ENCODE measurements at places on chromosomes 3 and 15.

GRCh38 chr3:27677565-27677964 lies 44.6 kb downstream of the EOMES start:
- DNase-seq = no peak

DNA sequence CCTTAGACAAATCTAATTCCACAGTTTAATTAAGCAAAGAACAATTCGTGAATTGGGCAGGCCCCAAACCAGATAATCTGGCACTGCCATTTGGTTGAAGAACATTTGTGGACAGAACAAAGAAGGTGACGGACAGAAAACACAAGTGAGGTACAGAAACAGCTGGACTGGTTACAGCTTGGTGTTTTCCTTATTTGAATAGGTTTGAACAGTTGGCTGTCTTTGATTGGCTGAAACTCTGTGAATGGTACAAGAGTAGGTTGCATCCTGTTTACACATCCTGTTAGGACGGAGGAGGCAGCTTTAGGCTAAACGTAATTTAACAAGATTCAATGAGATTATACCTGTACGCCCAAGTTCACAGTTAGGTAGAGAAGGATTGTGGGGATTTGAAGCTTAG lies 114.4 kb downstream of the LPP start:
- no peak for DNase-seq

DNA sequence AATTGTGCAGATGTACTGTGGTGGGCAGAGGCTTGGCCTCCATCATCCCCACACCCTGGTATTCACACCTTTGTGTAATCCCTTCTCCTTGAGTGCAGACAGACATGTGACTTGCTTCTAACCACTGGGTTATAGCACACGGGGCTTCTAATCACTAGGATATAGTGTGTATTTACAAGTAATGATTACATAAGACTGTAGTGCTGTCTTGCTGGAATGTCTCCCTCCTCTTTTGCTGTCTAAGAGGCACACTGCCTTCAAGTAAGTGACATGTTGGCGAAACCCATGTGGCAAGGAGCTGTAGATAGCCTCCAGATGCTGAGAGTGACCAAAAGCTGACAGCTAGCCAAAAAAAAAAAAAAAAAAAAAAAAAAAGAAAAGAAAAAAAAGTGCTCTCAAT lies 542.7 kb upstream of the MDFIC2 start:
- DNase-seq = no peak

DNA sequence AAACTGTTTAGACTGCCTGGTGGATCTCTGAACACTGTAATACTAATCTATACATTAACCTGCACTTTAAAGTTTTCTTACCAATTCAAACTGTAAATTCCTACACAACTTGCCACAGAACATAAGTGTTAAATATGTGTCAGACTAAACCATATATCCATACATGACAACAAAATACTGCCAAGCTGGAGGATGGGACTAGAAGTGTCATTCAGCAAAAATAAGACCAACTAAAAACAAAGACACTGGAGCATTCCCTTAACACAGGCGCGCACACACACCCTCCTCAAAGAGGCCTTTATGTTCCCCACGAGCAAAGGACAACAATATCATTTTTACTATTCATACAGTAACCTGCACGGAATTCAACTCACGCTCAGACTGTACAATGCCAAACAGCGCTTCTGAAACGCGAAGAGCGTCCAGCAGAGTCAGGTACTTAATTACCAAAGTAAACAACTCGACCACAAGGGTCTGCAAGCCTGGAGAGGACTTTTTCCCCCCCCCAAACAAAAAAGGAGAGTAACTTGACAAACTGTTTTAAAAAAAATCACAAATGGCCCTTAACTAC lies 1.1 kb downstream of the DCUN1D1 start:
- DNase-seq = no peak

DNA sequence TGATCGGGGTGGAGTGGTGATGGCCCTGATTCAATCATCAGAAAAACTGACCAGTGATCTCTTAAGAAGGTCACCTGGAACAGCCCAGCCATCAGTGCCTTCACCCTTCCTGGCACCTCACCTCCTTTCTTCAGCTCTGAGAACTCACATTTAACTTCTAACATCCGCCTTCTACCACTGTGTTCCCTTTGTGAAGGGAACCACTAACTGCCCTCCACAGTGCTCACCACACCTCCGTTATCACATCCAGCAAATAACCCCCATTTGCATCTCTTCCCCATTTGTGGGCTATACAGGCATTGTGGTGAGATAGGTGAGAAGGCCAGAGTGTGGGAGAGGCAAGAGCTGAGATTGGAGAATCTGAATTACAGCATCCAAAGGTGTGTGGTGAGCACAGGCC lies 107.4 kb downstream of the PLCL2 start:
- DNase-seq = no peak

DNA sequence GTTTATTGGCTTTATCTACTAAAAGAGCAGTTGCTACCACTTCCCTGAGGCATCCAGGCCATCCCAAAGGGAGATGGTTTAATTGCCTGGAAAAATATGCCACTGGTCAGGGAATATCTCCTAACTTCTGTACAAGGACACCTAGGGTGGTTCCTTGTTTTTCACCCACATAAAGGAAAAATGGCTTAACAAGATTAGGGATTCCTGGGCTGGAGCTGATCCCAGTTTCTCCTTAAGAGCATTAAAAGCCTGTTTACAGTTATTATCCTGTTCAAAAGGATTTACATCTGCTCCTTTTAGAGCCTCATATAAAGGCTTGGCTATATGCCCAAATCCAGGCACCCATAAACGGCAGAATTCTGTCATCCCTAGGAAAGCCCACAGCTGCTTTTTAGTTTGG lies 70.2 kb upstream of the WNT7A start:
- DNase-seq = no peak

GRCh38 chr15:38678281-38678680 lies 113.7 kb upstream of the RASGRP1 start:
- no peak for DNase-seq

DNA sequence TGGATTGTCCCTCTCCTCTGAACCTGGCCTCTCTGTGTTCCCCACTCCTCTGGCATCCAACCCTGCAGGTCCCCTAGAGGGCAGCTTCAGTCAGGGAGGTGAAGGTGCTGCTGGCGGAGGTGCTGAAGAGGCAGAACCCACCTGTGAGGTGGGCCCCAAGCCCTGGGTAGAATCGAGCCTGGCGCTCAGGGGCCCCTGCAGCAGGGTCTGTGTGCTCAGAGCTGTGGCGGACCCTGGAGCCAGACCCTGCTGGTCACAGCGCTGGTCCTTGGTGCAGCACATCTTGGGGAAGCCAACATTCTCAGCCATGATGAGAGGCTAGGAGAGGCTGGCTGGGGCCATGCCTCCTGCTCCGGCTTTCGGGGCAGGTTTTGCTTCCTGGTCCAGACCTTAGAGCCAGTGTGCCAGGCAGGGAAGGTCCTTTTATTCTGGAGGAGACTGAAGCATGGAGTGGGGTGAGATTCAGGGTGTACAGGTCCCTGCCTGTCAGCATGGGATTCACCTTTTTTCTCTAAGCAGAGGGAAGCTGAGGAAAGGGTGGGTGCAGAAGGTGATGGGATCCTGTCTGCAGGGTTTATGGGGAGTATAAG lies 54.7 kb upstream of the TAMM41 start:
- no peak for DNase-seq

DNA sequence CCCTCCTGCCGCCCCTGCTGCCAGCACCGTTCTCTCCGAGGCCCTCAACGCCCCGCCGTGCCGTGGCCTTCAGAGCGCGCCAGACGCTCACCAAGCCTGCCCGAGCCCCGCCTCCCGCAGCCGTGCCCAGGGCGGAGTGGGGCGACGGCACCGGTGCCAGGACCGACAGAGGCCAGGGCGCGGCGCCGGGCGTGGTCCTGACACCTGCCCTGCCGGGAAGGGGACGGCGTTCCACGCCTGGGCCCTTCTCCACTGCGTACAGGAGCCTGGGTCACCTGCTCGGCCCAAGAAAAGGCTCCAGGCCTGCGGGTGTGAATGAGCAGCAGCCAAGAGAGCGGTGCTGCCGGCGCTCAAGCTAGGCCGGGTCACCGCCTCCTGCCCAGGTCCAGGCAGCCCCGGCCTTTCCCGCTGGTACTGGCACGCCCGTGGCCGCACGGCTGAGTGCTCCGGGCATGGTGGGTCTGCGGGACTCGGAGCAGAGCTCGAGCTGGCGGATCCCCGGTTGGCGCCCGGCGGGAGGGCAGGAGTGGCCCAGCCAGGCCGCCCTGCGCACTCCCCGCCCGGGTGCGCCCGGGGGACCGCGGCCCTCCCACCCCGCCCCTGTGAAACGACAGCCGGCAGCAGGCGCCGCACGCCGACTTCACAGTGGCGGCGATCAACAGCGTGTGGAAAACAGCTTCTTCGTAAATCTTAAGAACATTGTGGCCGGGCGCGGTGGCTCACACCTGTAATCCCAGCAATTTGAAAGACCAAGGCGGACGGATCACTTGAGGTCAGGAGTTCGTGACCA lies 4.2 kb downstream of the OCA2 start:
- DNase-seq = no peak

- DNase-seq = no peak
Observed at GRCh38 chr3:99896482-99896881, 78.8 kb downstream of the CMSS1 start.

DNA sequence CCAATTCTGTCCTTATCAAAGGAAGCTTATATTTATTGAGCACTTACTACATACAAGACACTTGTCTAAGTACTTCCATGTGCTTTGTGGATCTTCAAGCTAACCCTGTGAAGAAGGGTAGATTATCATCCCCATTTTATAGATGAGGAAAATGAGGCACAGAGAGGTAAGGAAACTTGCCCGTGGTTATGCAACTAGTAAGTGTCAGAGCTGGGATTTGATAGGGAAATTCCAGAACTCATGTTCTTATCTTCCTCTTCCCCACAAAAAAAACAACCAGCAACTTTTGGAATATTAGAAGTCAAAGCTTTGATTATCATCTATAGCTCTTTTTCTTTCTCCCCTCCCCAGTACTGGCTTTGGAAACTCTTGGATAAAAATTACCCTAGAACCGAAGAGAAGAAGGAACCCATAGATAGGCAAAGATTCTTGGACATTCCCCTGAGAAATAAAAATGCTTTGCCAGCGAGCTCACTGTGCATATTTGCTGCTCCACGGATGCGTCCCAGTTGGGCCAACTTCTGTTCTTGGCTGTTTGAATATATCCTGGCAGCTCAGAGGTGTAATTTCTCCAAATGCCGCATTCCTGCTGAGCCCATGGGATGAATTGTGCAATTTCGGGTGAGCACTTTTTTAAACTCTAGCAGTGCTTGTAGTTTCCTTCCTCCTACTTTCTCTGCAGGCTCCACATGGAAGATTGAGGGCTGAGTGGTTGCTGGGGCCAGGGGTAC lies 591.5 kb upstream of the CFAP20DC start:
- DNase-seq = no peak

DNA sequence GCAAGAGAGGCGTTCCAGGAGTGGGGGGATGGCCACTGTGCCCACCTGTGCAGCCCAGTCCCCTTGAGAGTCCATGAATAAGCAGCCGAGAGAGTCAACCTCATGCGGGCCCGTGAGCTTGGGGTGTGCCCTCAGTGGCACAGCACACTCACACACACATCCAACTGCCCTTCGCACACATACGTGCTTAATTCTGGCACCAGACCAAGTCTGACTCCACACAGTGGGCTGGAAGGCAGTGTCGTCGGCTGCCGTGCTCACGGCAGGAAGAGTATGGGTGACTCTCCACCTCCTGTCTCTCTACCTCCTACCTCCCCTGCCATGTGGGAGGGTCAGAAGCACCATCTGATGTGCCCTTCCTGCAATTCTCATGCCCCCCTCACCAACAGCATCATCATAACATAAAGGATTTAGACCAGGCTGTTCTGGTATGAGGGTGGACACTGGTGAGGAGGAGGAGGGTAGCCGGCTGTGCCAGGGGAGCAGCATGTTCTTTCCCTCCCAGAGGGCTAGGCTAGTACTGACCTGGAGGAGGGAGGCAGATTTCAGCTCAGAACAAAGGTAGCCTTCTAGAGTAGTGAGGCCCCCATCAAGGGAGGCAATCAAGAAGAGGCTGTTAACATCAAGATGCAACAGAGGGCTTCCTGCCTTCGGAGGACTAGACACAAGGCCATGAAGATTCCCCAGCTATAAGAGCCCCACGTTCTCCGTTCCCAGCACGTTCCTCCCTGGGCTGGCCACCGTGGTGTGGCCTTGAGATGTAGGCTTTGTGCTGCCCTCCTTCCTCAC lies 5.3 kb upstream of the STRA6 start:
- DNase-seq = no peak

GRCh38 chr15:64845831-64846595 lies 4.3 kb downstream of the PLEKHO2 start:
- DNase-seq = no peak

DNA sequence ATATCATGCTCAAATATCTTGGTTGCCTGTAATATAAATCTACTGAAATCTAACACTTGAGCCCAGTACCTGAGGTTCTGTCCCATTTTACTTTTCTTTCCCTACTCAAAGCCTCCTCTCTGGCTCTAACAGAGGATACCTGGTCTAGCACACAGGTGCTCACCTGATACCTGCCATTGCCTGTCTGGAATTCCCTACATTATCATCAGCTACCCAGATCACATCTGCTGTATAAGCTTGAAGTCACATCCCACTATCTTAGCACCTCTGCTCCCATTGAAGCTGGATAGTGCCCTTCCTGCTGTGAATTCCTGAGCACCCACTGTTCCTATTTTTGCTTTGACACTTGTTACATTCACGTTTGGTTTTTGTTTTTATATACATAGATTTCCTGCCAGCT lies 30.5 kb downstream of the GYG1 start:
- DNase-seq = no peak

DNA sequence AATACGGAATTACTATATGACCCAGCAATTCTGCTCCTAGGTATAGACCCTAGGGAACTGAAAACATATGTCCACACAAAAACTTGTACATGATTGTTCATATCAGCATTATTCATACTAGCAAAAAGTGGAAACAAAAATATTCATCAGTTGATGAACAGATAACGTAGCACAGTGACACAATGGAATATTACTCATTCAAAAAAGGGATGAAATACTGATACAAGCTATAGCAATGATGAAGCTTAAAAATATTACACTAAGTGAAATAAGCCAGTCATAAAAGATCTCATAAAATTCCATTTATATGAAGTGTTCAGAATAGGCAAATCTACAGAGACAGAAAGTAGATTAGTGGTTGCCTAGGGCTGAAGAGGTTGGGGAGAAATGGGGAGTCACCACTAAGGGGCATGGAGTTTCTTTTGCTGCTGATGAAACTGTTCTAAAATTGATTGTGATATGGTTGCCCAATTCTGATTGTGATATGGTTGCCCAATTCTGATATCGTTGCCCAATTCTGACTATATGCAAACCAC lies 10.5 kb downstream of the C15orf61 start:
- no peak for DNase-seq

DNA sequence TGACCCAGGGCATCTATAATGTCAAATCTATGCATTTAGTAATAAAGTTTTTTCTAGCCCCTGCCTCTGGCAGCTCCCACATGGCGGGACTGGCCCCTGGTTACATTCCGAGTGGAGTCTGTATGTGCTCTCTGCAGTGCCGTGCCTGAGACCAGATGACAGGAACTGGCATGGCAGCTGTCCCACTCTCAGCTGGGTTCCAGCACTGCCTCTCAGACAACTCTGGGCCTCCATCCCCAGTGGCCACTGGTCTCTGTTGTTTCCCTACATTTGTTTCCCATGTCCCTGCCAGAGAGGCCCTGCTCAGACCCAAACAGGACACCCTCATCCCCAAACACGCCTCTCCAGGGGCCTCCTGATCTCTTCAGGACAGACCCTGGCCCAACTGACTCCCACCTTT lies 109.3 kb downstream of the OCA2 start:
- no peak for DNase-seq
